ENCODE measurements at places on chromosomes 6 and 20. TPM values are rescaled to one million over a fixed set of nuclear protein-coding genes. Genes with fewer than 3 reads are reported as not detected.

Gene SALL4
- not detected for total RNA-seq

Gene PROKR2
- not detected for total RNA-seq

Gene BANF2
- total RNA-seq: not detected

Gene SLC35F1
- total RNA-seq: 0.07 TPM

Gene TCF21
- total RNA-seq: not detected

All from activated naive CD4-positive, alpha-beta T cell treated with anti-CD3 and anti-CD28 coated beads for 36 hours (primary cell).